GM12892 (cell line): ENCODE measurements at places on chromosomes 2 and 18.

- no peak for DNase-seq
These were observed 142.9 kb downstream of the SH3RF3 start for GRCh38 chr2:109271920-109272319.

DNA sequence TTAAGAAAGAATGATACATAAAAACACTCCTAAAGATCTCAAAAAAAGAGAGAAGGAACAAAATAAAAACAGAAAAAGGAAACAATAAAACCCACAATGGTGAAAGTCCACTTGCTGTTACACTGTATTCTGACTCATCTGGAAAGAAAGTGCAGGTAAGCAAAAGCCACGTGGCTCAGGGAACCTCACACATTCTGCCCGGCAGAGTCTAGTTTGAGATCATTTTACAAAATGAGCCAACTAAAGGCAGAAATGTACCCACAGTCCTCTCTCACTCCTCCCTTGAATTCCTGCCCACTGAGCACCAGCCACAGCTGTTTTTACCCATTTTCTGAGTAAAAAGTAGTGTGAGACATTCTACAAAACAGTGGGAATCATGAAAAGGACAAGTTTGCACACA lies 10.0 kb downstream of the KCNH7 start:
- no peak for DNase-seq

- no peak for DNase-seq
These were observed 68.4 kb upstream of the PPP1CB start for GRCh38 chr2:28683100-28683706.

- no peak for DNase-seq
These were observed 2.0 kb upstream of the HK2 start for GRCh38 chr2:74831693-74832530.

DNA sequence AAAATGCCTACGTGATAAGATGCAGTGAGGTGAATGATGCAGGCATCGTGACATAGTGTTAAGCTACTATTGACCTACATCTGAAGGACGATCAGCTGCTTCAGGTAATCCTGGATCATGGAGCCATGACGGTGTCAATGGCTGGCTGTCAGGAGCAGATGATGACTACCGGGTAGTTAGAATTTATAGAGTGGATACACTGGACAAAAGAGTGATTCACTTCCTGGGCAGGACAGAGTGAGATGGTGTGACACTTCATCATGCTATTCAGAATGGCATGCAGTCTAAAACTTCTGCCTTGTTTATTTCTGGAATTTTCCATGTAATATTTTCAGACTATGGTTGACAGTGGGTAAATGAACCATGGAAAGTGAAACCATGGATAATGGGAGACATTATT lies 29.5 kb downstream of the METTL8 start:
- no peak for DNase-seq

GRCh38 chr2:60091266-60091665 lies 462.2 kb downstream of the BCL11A start:
- DNase-seq: no peak

GRCh38 chr2:120346667-120347358 lies 877 bp downstream of the INHBB start:
- DNase-seq: no peak

DNA sequence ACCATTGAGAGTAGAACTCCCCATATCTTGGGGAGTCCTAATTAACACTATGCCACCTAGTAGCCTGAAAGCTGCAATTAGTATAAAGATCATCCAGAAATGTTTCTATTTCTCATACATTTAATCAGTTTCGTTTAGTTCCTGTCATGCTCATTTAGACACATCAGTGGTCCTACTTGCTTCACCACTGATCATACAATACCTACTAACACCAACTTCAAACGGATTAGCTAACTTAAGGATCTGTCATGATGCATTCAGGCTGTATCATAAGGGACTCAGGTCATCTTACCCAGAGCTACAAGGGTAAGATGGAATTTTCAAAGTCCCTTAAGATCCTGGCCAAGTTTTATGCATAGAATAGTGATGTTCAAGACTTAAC lies 6.8 kb downstream of the SRSF7 start:
- no peak for DNase-seq

GRCh38 chr2:8081130-8081529 lies 600.7 kb upstream of the ID2 start:
- DNase-seq: no peak

- DNase-seq: no peak
These were observed 32.0 kb upstream of the LOXHD1 start for GRCh38 chr18:46688853-46689525.

DNA sequence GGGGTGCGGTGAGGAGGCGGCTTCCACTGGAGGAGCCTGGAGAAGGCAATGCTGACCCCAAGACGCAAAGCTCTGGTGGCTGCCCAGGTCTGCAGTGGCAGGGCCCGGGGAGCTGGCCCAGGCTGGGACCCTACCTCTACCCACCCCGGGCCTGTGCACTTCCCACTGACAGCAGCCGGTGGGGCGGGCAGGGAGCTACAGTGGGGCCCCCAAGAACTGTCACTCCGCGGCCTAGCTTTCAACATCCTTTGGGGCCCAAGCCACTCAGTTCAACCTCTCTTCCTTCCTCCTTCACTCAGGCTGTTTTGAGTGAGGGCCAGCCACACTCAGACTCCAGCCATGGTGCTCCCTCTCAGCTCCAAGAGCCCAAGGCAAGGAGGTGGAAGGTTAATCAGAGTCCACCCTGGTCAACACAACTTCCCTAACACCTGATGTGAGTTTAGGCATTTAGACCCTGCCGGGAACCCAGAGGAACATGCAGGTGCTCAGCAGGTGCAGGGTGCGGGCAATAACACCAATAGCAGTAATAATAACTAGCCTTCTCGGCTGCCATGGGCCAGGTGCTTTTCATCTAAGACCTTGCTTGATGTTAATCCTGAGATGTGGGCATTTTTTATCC lies 93.6 kb downstream of the ZFP36L2 start:
- DNase-seq: no peak

DNA sequence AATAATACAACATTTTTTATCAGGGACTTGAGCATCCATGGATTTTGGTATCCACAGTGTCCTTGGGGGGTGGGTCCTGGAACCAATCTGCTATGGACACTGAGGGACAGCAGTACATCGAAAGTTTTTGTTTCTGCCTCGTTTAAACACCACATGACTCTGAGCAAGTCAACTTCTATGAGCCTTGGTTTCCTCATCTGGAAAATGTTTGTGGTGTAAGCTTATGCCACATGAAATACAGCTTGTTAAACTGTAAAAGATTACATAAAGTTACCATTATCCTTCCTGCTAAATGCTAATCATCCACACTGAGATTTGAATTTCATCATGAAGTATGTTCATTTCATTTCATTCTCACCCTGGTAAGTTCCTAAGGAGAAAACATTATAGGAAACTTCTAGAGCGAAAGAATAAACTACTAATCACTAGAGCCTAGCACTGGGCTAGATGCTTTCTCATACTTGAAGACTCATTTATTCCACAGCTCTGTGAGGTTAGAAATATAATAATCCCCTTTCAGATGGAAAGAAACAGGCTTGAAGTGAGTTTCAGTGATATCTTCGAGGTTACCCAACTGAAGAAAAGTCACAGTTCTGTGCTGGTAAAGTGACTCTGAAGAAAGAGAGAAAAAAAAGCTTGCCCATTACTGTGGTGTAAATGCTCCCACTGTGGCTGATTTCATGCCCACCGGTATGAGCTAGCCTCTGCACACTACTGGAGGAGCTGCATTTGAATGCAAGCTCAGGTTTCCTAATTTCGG lies 29.2 kb downstream of the MCFD2 start:
- DNase-seq: no peak

DNA sequence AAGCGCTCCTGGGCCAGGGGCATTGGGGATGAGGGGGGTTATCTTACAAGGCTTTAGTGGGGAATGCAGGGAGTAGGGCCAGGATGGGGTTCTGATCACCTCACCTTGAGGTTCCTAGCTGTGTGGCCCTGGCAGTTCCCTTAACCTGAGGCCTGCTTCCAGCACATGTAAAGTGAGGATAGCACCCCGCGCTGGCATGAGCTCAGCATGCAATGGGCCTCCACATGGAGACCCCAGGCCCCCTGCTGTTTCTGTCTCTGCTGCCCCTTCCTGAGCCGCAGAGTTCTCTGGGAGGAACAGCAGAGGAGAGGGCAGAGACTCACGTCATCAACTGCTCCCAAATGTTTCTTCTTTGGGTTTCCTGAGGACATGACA lies 8.6 kb upstream of the TEX51 start:
- DNase-seq: no peak

- DNase-seq: no peak
These were observed 1.0 kb downstream of the MARS2 start for GRCh38 chr2:197705912-197706838.

DNA sequence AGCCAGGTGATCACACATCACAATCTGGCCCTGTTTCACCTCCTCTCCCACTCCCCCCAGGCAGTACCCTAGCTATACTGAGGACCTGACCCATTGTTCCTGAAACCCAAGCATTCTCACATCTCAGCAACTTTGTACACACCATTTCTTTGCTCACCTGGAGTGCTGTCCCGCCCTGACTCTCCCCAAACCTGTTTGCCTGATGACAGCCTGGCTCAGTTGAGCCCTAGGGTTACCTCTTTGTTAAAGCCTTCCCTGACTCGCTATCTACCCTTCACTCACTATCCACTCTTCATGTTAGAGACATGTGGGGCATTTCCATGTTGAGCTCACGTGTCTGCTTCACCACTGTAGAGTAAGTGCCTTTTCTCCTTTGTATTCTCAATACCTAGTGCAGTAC lies 49.1 kb downstream of the GREB1L start:
- DNase-seq: no peak

DNA sequence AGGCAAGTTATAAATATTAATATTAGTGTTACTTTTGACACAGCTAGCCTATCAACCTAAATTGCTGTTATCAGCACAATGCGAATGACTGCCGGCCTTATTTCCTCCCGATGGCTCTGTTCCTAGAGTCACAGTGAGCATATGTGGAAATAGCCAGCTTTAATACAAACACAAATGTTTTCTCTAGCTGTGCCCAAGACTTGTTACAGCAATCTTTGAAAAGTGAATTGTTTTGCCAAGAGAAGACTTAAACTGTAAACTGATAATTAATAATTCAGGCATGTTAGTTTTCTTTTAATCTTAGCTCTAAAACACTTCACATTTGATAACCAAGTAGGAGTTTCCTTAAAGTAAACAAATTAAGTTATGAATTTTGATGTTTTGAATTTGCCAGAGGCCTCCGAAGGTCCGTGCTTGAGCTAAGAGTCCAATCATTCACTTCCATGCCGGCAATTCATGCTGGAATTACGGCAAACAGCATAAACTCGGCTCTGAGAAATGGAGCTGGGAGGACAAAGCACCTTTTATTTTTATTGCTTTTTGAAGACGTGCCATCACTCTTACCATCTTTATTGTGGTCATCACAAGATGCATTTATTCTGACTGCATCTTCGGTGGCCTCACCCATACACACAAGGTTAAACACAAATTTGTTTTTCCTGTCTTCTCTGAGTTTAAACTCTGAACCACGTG lies 184.5 kb upstream of the CWC22 start:
- no peak for DNase-seq

DNA sequence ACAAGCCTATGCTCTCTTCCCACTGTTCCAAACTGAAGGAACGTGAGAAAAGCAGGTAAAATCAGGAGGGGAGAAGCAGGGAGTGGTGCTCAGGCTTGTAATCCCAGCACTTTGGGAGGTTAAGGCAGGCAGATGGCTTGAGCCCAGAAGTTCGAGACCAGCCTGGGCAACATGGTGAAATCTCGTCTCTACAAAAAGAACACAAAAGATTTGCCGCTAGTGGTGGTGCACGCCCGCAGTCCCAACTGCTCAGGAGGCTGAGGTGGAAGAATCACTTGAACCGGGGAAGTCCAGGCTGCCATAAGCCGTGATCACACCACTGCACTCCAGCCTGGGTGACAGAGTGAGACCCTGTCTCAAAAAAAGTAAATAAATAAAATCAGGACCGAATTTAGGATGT lies 1.3 kb upstream of the TMSB10 start:
- DNase-seq: no peak

DNA sequence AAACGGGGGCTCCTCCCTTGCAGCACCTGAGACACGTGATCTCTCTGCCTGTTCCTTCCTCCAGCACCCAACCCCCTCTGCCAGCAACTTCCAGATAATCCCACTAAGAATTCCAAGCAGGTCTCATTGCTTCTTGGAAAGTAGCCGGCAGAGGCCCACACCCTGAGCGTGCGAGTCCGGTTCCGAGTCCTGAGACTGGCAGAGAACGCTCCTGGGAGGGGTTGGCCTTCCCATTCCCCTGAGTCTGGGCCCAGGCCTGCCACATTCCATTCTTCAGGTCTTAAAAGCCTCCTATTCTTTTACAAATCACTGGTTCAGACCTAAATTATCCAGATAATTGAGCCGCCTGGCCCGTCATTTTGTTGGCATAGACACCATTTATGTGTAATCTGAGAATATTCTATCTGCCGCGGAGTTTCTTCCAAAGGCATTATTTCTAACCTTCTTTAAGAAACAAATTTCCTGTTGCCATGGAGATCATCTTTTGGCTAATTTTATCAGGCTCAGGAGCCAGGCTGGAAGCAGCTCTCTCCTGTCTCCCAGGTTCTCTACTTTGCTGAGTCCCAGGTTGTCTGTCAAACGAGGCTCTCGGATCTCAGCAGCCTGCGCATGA lies 165.4 kb downstream of the MYCN start:
- DNase-seq: no peak
